ENCODE measurements at places on chromosomes 12 and 14. TPM values are rescaled to one million over a fixed set of nuclear protein-coding genes. Genes with fewer than 3 reads are reported as not detected.

SLC35F4 gene
- not detected for total RNA-seq

CCDC175 gene
- total RNA-seq, result not detected

DIO2 gene
- total RNA-seq, result 38.5 TPM

SYCP3 gene
- total RNA-seq, result not detected

SELPLG gene
- 14.2 TPM for total RNA-seq

GRCh38 chr12:72605975-72606374, 333.8 kb downstream of the TRHDE start:
- DNase-seq, result no peak

GRCh38 chr12:2288875-2289274, 236.1 kb downstream of the CACNA1C start:
- no peak for DNase-seq

DNA sequence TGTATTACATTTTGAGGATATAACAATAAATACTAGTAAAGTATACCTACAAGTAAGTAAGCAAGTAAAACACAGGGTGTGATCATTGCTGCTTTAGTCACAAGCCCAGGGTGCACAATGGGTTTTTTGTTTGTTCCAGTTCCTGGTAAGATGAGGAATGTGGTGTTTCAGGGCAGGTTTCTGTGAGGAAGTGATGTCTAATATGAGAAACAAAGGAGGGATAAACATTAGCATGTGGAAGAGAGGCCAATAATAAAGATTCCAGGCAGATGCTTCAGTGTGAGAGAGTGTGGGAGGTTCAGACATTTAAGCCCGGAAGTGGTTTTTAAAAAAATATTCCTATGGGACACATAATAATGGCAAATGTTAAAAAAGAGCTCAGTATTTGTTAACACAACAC, 808.1 kb upstream of the USP15 start:
- DNase-seq, result no peak

DNA sequence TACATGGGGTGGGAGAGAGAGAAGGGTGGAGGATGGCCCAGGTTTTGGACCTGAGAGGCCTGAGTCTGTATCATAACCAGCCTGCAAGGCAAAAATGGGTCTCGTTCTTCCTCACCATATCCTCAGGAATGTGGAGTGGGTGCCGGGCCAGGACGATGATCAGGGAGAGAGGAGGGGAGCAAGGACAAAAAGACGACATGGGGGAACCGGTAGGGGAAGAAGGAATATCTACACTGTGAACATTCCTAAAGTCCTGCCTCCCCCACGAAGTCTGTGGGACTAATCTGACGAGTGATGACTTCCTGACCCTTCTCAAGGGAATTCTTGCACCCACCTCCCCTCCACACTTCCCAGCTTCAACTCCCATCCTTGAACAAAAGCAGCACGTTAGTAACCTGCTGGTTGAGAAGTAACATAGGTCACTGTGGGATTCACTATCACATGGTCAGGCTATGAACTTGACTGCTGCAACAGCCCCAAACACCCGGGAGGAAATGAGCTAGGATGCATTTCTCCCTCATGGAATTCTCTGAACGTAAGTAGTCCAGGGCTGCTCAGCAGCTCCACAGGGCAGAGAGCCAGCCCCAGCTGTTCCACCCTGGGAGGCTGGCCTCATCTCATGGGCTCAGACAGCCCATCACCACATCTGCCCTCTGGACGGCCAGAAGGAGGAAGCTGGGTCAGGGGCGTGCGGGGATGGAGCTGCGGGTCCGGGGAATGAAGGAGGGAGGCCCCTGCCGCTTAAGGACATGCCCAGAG, 36.8 kb upstream of the VWF start:
- no peak for DNase-seq

DNA sequence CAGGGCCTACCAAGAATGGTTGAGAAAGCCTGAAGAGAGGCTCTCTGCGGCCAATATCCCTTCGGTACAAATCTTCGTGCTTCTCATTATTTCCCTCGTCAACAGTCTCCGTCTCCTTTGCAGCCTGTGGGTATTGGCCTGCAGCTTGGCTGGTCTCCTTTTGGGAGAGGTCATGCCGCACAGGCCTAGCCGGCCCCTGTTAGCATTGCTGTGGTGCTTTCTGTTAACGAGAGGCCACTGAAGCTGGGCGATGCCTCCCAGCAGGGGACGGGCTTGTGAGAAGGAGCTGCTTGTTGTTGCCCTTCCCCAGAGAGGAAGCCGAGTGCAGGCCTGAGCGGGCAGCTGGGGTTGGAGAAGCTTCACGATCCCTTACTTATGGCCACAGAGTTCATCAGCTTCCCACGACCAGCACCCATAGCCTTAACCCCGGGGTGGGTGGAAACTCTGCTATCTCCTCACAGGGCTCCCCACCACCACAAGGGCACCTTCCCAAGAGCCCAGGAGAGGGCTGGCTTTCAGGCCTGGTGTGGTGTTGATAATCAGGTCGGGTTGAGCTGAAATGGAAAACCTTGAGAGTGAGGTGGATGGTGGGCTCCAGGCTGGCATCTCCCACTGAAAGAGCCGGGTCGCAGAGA, 228.6 kb downstream of the ZFP36L1 start:
- no peak for DNase-seq

- DNase-seq, result no peak
Measured at GRCh38 chr14:102029956-102030355, 56.9 kb downstream of the HSP90AA1 start.

GRCh38 chr12:54045868-54046521, 7.6 kb upstream of the HOXC4 start:
- no peak for DNase-seq

DNA sequence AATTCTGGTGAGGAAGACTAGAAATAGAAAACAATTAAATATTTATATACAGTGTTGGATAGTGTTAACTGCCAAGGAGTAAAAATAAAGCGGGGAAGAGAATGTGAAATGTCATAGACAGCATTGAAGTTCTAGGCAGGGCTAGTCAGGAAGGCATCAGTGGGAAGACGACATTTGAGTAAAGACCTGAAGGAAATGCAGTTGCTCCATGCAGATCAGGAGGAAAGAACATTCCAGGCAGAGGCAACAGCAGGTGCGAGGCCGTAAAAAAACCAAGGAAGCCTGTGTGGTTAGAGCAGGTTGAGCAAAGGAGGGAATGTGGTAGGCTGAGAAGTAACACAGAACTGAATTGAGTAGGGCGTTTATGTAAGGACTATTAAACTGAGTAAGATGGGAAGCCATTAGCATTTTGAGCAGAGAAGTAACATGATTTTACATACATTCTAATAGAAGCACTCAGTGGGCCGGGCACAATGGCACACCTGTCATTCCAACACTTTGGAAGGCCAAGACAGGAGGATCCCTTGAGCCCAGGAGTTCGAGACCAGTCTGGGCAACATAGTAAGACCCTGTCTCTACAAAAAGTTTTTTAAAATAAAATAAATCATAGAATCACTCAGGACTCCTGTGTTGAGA, 14.9 kb downstream of the SLC35E3 start:
- no peak for DNase-seq

- DNase-seq, result no peak
Measured at GRCh38 chr12:46131732-46132469, 136.9 kb downstream of the SLC38A1 start.

DNA sequence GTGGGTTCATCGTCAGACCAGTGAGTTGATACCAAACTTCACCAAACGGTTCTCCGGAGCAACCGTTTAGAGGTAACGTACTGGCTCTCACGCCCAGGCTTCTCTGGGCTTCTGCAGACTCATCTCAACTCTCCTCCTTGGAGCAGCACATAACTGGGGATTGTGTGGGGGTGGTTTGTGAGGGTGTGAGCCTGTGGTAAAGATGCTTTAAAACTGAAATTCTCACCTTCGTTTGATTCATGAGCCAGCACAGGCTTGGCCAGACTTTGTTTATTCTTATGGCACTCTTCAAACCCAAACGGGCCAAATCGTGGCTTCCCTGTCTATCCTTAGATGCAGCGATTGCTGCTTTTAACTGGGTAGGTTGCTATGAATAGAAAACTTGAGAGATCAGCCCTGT, 121.3 kb downstream of the SAMD4A start:
- DNase-seq, result no peak

GRCh38 chr14:91376547-91377477, 40.8 kb downstream of the CCDC88C start:
- DNase-seq, result no peak

DNA sequence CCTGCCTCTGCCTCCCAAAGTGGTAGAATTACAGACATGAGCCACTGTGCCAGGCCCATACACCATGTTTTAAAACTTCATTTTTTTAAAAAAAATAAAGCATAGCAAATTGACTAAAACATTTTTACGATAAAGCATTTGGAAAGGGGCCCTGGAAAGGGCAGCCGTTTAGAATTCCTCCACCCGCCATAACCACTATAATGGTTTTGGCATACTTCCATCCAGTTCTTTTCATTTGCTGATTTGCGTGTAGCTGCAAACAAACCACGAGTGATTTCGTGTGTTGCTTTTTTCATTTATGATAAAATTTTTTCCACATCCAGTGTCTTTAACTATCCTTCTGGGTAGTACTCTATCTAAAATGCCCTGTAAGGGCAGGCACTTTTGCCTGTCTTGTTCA, 91.8 kb upstream of the RIN3 start:
- no peak for DNase-seq

GRCh38 chr14:36618641-36619040, 36.2 kb upstream of the NKX2-8 start:
- DNase-seq, result no peak

GRCh38 chr12:25824734-25825133, 133.7 kb upstream of the RASSF8 start:
- DNase-seq, result no peak

DNA sequence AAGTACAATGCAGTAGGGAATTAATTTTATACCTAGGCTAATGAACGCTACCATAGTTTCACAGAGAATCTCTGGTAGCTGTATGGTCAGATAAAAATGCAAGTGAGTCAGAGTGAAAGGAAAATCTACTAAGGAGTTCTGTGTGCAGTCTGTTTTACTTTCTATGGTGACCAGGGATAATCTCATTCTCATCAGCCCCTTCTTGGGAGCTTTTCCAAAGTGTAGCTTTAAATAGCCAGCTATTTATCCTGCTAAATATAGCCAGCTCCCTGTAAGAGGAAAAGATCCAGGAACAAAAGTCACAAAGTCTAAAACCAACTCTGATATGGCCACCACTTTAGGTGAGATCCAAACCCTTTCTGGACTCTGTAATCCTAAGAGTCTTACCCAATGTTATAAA, 75.5 kb downstream of the TMEM116 start:
- no peak for DNase-seq

DNA sequence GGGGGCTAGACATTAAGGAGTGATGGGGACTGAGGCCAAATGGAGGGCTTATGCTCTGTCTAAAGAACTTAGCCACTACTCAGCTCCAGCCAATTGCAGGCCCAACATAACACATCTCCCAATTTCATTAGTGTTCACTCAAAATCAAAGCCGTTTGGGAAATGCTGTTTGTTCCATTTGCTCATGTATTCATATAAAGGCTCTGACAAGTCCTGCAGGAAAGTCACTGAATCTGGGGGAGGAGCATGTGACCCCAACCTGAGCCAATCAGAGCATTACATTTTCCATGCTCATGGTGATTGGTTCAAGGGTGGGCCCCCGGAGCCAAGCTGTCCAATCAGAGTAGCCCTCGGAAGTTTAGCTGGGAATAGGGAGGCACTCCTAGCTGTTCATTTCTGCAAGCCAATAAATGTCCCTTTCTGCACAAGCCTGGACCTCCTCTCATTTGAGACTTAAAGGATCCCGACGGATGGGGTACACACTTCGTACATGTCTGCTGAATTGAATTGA, 20.9 kb downstream of the SDSL start:
- DNase-seq, result no peak

GRCh38 chr14:38960946-38961531, 142.0 kb downstream of the SEC23A start:
- no peak for DNase-seq

DNA sequence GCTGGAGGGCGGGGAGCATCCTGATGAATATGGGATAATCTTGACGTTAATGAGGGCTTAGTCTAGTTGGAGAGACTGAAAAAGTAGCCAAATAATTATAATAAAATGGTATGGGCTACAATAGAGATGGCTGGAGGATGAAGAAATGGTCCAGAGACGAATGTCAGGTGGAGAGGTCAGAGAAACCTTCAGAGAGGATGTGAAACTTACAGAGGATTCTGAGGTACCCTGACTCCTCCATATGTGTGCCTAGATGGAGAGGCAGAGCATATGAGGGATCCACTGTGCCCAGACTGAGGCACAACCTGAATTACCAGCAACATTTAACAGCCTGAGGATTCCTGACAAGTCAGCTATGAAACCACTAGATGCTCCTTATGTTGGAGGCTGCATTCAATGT, 417.0 kb downstream of the ATP23 start:
- no peak for DNase-seq

GRCh38 chr12:66774929-66775328, 96.1 kb upstream of the GRIP1 start:
- no peak for DNase-seq

GRCh38 chr12:16467272-16467671, 119.8 kb downstream of the MGST1 start:
- DNase-seq, result no peak

GRCh38 chr14:21408147-21408546, 24.3 kb upstream of the SUPT16H start:
- DNase-seq, result no peak

DNA sequence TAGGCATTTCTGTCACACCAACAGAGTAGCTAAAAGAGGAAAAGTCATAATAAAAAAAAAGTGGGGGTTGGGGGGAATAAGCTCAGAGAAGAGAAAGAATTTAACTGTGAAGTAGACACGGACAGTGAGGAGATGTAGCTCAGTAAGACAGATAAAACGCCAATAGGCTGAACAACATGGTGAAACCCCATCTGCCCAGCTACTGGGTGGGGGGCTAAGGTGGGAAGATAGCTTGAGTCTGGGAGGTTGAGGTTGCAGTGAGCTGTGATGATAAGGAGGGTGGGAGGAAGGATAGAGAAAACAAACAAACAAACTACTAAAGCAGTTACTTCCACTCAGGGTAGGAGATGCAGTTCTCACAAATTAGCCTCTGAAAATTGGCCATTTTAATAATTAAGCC, 25.0 kb downstream of the HECTD4 start:
- DNase-seq, result no peak

- DNase-seq, result no peak
Measured at GRCh38 chr12:7297865-7298264, 6.0 kb upstream of the ACSM4 start.

DNA sequence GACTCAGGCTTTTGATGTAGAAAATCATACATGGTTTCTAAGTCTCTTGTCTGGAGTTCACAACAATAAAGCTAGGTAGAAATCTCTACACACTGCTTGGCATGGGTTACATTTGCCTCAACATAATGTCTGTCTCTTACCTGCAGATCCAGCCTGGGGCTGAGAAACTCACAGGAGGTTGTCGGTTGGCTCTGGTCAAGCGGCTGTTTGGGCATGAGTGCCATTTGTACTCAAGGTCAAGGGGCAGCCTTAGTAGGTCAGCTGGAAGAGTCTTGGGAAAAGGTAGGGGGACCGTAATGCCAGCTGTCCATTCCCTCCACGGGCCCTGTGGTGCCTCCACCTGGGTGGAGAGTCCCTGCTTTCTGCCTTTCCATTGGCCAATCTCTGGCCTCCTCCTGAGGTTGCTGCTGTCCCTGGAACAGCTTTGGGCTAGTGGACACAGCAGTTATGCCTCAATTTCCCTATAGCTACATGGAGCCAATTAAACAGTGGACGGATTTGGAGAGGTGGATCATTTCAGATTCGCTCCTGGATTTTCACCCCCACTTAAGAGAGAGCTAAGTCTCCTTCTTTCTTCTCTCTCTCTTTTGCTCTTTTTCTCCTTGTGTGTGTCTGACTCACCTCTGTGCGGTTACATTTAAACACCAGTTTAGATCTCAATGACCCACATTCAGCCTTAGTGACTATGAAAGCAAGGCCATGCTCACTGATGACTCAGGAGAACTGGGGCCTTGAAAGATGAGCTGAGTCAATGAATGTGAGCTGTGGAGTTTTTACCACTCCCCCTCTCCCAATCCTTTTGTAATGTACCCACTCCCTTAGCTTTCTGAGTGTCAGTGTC, 132.8 kb upstream of the HIF1A start:
- no peak for DNase-seq
